ENCODE measurements at places on chromosomes 5 and 9.

- DNase-seq: no peak
Observed at GRCh38 chr9:135359764-135360163, 119.8 kb upstream of the PPP1R26 start.

DNA sequence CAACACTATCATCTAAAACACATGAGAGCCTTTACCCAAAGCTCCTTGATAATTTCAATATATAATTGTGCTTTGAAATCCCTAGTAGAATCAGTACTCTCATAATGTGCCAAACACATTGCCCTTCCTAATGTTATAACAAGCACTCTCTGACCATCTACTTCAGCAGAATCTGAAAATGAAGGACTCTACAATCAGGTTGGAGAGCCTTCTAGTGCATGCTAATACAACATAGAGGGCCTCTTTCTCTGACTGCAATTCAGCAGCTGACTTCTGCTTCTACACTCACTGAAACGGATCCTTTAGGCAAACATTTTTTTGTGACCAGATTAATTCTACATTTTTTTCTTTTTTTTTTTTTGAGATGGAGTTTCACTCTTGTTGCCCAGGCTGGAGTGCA lies 155.6 kb downstream of the EPB41L4A start:
- no peak for DNase-seq

DNA sequence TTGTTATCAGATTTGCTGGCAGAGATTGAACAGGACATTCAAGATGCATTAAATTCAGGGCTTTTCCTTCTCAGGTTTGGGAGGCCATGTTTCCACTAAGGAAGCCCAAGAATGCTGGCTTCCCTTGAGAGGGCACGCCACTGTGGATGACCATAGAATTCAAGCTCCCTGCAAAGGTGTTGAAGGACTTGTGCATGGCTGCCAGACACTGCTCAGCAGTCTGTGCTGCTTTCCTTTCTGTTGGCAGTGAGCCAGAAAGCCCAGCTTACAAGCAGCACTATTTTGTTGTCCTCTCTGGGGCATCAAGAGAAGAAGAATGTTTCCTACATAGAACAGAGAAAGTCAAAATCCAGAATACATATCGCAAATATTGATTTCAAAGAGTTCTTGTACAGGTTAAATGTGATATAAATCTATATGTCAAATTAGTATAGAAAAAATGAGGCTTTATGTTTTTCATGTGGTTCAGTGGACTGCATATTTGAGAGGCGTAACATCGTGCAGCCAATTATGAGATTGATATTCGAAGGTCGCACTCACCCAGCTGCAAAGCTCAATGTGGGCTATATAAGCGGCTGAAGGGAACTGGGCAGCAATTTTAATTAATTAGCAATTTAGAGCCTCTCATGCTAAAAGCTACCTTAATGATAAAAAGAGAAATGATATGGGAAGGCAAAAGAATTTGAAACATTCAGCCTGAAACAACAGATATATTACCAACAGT lies 103.1 kb upstream of the ISL1 start:
- DNase-seq: no peak

DNA sequence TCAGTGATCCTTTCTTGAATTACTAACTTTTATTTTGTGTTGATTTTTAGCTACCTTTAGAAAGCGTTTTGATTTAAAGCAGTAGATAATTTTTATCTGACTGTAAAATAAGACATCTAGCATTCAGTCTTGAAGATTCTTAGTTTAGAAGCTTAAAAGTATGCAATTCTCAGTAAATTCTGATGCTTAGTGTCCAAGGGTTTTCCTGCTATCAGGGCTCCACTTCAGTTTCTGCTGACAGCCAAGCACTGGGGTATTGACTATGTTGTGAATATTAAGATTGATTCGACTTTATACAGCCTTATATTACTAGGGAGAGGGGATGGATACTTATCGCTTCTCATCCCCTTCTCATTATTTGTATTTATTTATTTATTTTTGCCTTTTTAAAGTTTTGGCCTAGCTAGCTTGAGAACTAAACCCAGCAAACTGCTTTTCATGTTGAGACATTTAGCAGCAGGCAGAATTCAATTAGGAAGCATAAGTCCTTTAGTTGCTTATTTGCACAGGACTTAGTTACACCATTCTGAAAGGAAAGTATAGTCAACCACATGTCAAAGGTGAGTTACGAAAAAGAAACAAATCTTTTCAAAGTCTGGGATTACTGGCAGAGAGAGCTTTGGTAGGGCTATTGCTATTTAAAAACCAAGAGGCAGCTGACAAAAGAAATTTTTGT lies 2.9 kb downstream of the PBX3 start:
- no peak for DNase-seq

GRCh38 chr5:39256477-39257235 lies 37.3 kb upstream of the FYB1 start:
- peak; percentile 33 for DNase-seq

GRCh38 chr9:131585375-131585774 lies 40.1 kb downstream of the PRRT1B start:
- DNase-seq: no peak

DNA sequence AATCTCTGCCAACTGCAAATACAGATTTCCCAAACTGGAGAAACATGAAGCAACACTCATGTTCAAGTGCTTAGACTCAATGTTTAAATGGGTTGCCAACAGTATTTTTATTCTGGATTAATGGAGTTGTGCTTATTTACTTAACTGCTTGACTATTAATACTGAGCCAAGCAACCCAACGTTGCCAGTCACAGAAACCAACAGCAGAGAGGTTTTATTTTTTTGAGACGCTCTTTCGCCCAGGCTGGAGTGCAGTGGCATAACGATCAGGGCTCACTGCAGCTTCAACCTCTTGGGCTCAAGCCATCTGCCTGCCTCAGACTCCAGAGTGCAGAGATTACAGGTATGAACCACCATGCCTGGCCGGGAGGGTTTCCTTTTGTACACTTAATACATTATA lies 8.5 kb upstream of the TMEM268 start:
- no peak for DNase-seq

- DNase-seq: no peak
Observed at GRCh38 chr9:135884328-135885035, 22.9 kb downstream of the CAMSAP1 start.

DNA sequence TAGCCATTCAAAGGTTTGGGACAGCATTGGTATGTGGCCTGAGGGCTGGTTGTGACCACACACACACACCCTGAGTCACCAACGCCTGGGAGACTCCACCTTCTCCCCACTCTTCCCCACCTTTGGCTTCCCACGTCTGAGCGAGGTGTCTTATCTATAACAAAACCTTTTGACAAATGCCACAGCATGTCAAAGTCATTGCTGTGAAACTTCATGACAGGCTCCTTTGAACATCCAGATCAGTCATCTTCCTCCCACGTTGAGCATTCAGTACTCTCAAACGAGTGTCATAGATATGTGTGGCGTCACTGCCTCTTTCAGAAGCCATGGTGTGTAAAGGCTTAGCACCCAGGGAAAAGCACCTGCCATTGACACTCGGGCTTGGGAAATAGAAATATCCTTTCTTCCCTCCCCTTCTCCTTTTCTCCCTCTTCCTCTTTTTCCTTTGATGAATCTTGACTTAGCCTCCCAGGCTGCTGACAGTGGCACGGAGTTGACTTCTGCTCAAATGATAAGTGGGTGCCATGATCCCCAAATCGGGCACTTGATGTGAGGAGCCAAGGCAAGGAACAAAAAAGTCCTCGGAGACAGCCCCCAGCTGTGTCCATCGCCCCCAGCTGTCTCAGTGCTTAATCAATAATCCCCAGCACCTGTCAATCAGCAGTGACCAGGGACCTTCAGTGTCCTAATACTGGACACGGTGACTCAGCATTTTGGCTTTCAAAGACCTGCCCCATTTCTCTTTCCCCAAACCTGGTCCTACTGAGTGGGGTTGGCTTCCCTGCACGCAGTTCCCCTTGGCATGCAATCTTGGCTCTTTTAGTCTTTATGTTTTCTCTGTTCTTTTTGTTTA lies 114.8 kb downstream of the FGF18 start:
- no peak for DNase-seq

GRCh38 chr5:156534906-156535485 lies 208.0 kb downstream of the SGCD start:
- no peak for DNase-seq

DNA sequence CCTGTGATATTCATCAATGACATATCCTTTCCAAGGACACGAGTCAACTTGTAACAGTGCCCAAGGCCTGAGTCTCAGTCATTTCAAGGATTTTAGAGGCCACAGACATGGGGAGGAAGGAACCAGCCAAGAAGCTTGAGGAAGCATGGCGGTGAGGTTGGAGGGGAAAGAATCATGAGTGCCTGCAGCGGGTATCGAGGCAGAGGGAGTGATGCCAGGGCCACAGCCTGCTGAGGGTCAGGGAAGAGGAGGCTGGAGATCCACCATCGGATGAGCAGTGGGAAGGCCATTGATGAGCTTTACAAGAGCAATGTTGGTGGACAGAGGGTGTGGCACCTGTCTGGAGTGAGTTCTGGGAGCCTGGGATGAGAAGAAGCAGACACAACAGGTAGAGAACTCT lies 88.5 kb upstream of the IER5L start:
- DNase-seq: no peak

GRCh38 chr5:157492886-157493285 lies 32.9 kb downstream of the NIPAL4 start:
- DNase-seq: no peak

- no peak for DNase-seq
Observed at GRCh38 chr5:83404182-83404716, 67.3 kb upstream of the VCAN start.

GRCh38 chr5:126931963-126932660 lies 98.2 kb downstream of the MARCHF3 start:
- DNase-seq: no peak

DNA sequence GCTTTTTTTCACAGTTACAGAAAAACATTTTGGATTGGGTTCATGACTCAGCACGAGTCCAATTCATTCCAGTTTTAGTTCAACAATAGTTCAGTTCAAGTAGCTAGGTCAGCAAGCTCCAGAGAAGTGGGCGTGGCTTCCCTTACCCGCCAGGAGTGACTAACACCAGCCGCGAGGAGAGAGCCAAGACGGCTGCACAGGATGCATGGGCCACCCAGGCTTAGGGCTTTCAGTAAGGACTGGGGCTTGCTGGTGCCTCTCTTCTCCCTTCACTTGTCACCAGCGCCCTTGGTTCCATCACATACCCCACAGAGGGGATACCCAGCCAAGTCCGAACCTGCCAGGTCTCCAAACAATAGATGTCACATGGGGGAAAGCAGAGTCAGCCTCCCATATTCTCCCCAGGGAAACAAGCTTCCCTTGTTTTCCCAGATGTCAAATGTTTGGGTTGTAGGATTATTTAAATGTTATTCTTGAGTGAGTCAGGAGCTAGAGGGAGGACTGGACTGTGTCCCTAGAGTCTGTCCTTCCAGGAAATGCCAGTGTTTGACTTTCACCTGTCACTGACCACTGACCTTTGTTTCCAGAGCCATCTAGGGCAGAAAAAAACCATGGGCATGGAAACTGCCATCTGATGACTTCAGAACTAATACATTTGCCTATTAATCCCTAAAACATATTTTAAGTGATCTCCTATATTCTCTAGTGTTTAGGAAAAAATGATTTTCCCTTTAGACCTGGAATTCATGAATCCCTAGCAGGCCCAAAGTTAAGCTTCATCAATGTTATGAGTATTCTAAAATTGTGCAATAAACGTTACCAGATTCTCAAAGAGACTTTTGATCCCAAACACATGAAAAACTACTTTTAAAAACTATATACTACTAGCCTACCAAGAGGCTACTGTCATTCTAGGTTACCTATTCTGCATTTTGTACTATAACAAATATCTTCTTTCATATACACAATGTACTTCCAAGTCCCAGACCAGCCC lies 51.9 kb downstream of the NIPAL4 start:
- DNase-seq: no peak

DNA sequence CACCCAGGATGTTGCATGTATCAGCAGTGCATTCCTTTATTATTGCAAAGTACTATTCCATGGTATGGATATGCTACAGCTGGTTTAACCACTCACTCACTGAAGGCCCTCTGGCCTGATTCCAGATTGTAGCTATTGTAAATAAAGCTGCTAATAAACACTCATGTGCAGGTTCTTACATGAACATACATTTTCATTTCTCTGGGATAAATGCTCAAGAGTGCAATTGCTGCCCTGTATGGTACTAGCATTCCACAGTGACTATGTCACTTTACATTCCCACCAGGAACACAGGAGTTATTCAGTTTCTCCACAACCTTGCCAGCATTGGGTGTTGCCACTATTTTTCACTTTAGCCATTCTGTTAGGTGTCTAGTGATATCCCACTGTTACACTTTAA lies 267.6 kb downstream of the SPOCK1 start:
- no peak for DNase-seq

GRCh38 chr5:147483961-147484707 lies 25.7 kb downstream of the DPYSL3 start:
- DNase-seq: no peak

DNA sequence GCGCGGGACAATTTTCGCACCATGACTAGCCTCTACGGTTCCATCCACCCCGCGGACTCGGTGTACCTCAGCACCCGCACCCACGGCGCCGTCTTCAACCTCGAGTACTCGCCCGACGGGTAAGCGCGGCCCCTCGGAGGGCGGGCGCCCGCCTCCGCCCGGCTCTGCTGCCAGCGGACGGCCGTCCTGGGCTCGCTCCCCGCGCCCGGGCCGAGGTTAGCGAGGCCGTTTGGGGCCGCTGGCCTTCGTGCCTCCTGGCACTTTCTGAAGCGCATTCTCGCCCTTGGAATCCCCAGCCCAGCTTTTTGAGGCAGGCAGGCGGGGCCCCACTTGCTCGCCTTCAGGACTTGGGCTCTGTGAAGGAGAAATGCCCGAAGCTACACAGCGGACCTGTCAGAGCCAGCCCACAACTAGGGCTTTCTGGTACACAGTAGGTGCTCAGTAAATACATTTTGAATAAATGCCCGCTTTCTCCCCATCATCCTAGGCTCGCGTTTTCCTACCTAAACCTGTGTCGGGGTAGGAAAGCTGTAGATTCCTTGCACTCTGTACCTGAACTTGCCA lies 772 bp downstream of the DCAF10 start:
- DNase-seq: peak; percentile 65

- DNase-seq: no peak
Observed at GRCh38 chr5:142387024-142387682, 62.3 kb upstream of the SPRY4 start.

- DNase-seq: no peak
Observed at GRCh38 chr9:75092766-75093165, 4.5 kb downstream of the OSTF1 start.

- no peak for DNase-seq
Observed at GRCh38 chr5:172886476-172886875, 52.4 kb downstream of the ERGIC1 start.

GRCh38 chr5:10902145-10902544 lies 141.1 kb upstream of the DAP start:
- DNase-seq: no peak

DNA sequence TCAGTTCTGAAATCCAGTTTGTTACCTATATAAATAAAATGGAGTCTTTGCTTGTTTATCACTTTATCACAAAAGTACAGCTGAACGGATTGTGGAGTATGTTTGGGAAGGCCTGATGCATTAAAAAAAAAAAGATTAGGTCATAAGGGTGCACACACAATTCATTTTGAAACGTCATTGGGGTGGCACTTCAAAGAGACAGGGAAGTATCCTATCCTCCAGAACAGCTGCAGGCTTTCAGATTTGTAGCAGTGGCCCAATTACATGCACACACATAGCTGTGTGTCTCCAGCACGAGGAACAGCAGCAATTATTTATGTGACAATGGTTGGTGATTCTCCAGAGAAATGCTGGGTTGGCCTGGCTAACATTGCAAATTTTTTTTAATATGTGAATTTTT lies 46.8 kb upstream of the FER start:
- DNase-seq: no peak

All from GM13976 (cell line).